ENCODE measurements at places on chromosomes 1 and 21.

GRCh38 chr1:161840363-161840762, 74.2 kb downstream of the ATF6 start:
- no peak for DNase-seq

- DNase-seq, result no peak
Measured at GRCh38 chr1:84758968-84759491, 68.8 kb upstream of the SSX2IP start.

- no peak for DNase-seq
Measured at GRCh38 chr1:157238585-157238984, 100.4 kb upstream of the ETV3 start.

- DNase-seq, result no peak
Measured at GRCh38 chr1:21217812-21218596, 41.3 kb upstream of the EIF4G3 start.

- no peak for DNase-seq
Measured at GRCh38 chr1:153430166-153430553, 13.8 kb downstream of the S100A7A start.

DNA sequence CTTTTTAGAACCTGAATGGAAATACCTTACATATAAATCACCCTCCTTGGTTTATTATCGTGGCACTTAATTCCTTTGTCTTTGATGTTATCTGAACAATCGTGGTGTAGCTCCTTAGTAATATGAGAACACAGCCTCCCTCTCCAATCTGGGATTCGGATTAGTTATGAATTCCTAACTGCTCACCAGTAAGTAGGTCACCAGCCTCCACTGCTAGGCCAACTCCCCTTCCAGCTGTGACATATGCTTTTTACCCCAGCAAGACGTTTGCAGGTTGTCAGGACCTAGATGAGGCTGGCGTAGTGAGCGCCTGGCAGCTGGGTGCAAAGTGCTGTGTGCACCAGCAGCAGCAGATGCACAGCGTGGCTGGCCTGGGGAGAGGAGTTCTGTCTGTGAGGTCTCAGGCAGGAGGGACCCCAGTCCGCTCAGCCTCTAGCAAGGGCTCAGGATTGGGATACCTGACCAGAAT, 38.2 kb downstream of the NTPCR start:
- no peak for DNase-seq

DNA sequence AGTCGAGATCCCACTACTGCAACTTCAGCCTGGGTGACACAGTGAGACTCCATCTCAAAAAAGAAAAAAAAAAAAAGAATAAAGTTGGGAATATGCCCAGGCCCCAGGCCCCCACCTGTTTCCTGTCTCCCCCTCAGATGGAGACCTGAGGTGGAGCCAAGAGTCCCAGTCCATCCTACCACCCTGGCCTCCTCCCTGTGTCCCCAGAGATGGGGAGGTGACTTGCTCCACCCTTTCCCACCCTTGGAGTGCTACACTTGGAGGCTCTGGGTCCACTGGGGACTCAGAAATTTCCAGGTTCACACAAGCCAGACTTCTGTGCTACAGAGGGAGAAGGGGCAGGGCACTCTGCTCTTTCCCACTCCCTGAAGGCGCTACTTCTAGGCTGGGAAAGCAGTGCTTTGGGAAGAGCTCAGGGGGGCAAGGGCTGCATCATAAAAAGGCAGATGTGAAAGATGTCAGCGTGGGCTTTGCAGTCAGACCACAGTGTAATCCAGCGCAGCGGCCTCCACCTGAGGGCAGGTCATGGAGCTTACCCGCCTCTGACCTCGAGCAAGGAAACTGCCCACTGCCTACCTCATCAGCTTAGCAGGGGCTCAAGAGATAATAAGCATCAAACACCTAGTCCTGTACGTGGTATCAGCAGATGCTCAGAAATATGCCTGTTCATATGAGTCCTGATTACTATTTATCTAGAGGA, 13.4 kb downstream of the TMEM63A start:
- DNase-seq, result no peak

DNA sequence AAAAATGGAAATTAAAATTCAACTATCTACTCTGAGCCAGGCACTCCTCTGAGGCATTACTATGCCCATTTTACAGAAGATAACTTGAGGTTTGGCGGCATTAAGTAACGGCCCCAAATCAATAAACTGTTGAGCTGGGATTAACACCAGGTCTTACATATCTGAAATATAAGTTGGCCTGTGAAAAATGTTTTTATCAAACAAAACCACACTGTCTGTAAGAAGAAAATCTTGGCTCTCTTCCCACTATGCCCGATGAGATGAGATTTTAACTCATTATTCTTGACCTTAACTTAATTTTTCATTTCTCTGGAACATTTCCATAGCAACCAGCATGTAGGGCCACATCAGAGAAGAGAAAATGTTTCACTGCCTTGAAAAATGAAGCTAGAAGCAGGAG, 21.8 kb downstream of the RC3H1 start:
- no peak for DNase-seq

DNA sequence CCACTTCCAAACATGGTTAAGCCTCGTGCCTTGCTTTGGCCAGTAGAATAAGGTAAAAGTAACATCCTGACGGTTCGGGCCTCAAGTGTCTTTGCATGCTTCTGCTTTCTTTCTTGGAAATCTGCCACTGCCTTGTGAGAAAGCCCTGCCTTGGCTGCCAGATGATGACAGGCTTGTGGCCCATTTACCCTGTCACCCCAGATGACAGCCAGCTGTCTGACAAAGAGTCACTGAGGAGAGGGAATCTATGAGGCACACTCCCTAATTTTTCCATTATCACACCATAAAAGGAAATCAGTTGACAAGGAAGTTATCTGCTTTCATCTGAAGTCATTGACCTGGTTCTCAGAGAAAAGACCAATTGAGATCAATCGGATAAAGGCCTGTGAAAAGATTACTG, 199.8 kb downstream of the USH2A start:
- no peak for DNase-seq

GRCh38 chr1:54459726-54460191, 53.6 kb upstream of the SSBP3 start:
- no peak for DNase-seq

GRCh38 chr1:44421446-44421884, 16.4 kb downstream of the RNF220 start:
- DNase-seq, result no peak

GRCh38 chr21:43664358-43664757, 5.0 kb downstream of the RRP1B start:
- DNase-seq, result no peak

GRCh38 chr1:150115121-150115520, 34.6 kb upstream of the PLEKHO1 start:
- no peak for DNase-seq

DNA sequence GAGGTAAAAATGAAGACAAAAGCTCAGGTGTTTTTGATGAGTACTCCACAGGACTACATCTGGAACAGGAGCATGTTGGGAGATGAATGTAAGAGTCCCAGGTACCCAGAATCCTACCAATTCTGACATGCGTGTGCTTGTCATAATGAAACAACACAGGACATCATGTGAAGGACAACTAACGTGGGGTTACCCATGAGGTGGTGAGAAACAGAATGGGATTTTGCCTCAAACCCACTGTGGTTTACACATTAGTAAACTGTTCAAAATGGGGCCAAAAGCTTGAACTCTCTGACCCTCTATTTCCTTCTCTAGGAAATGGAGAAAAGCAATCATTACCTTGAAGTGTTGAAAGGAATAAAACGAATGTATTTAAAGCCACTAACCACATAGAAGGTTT, 266.2 kb downstream of the RGS7 start:
- DNase-seq, result no peak

- no peak for DNase-seq
Measured at GRCh38 chr1:237873487-237874211, 17.1 kb downstream of the ZP4 start.

DNA sequence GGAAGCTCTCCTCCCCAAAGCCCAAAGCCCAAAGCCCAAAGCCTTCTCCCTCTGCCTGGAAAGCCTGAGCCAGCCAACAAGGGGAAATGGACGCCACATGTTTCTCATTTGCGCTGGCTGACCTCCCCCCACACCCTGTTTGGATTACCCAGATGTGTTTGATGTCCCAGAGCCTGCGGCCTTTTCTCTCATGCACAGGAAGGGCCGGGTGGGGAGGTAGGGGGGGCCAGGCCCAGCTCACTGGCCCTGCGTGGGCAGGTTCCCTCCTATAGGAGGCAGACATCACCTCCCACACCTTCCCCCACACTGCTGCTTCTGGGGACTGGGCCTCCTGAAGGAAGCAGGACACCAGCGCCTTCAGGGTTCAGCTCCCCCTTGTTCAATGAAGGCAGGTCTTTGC, 116.3 kb downstream of the NAV1 start:
- DNase-seq, result no peak

- no peak for DNase-seq
Measured at GRCh38 chr1:62038594-62039284, 155.9 kb upstream of the L1TD1 start.

GRCh38 chr1:117757668-117758067, 151.8 kb downstream of the TENT5C start:
- DNase-seq, result no peak

- no peak for DNase-seq
Measured at GRCh38 chr21:41962425-41962966, 8.7 kb upstream of the C2CD2 start.

DNA sequence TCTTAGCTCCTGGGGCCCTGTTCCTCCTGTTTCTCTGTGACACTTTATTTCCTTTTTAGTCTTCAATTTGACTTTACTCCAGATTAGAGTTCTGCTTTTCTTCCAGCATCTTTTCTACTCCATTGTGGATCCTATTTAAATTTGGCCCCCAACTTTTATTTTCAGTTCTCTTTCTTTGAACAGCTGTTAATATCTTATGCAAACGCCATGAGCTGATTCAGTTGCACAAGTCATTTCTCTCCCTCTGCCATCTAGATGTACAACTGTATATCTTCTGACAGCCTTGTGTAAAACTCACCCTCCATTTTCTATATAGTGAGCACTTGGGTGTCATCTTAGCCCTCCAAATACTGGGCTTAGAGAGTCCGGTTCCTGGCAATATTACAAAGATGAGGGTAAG, 42.2 kb downstream of the SPATA17 start:
- no peak for DNase-seq

DNA sequence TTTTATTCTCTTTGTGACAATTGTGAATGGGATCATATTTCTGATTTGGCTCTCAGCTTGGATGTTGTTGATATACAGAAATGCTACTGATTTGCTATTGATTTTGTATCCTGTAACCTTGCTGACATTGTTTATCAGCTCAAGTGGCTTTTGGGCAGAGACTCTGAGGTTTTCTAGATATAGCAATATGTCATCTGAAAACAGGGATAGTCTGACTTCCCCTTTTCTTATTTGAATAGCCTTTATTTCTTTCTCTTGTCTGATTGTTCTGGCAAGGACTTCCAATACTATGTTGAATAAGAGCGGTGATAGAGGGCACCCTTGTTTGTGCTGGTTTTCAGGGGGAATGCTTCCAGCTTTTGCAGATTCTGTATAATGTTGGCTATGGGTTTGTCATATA, 150.8 kb downstream of the FASLG start:
- no peak for DNase-seq

GRCh38 chr1:113095790-113096455, 22.9 kb downstream of the LRIG2 start:
- no peak for DNase-seq

DNA sequence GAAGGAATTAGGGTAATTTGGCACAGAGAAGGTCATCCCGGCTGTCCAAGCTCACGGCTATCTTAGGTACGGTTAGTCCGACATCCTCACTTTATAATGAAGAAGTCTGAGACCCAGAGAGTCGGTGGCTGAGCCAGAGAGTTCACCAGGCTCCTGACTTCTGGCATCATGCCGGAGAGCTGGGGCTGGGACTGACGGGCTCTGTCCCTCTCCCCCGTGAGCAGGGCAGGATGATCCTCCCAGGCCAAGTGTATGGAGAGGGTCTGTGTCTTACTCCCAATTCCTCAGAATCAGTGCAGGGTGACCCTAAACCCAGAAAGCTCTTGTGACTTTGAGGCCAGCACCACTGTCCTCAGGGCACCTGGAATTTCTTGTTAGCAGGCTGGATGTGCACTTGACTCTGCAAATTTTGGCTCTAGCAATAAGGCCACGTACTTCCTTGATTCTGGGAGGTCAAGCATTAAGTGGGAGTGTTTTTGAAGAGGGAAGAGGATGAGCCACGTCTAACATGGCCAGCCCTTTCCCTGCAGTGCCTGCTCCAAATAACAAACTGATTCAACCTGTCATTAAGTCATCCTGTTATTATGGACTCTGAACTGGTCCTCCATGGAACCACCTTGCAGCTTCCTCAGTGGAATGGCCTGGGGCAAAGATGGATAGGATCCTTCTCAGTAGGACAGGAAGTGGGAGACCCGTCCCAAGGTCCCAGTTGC, 20.8 kb upstream of the BTG2 start:
- DNase-seq, result no peak

DNA sequence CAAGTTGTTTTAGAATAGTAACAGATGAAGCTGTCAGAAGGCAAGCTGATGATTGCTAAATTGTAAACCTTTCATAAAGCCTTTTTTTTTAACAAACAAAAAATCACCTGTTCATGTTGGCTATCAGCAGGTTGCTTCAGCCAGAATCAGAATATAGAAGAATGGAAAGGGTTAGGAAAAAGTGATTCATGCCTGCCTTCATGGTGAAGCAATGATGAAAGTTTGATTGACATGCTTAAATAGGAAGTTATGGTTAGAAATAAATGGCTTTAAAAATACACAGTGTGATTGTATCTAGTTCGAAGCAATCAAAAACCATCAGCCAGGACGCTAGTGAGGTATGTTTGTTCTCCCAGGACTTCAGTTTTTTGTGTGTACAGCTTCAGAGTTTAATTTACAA, 37.9 kb downstream of the GABPA start:
- DNase-seq, result no peak

- no peak for DNase-seq
Measured at GRCh38 chr1:233032916-233033315, 82.5 kb downstream of the NTPCR start.

- DNase-seq, result no peak
Measured at GRCh38 chr1:159000625-159001024, 9.1 kb upstream of the IFI16 start.

DNA sequence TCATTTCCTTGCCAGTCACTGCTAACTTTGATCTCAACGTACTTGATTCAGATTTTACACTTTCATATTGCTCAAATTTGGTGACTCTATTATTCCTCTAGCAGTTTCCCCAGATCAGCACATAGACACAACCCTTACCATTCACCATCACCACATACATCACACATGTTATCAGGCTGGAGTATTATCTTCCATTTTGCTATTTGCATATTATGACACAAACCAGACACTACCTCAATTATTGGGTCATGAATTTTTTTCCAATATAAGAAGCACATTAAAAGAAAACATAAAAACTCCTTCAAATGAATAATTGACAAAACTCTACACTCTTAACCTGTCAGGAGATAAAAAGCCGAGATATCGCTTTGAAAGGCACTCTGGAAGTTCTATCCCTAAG, 1166.7 kb upstream of the B3GALT2 start:
- no peak for DNase-seq

DNA sequence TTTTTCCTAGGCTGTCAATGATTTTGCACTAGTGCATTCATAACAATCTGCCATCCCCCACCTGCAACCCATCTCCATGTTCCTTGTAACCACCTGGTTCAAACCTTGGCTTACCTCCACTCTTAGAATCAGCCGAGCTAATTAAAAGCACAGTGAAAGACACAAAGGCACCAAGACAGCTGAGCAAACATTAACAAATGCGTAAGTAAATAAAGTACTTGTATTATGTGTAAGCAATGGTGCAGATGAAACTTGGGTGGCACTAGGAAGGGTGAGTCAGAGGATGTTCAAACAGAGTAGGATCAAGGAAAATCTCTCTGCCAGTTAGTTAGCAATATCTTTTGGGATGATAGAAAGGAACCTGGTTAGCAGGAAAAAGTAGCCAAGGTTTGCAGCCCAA, 5.1 kb upstream of the FOXJ3 start:
- DNase-seq, result no peak
